ENCODE measurements at places on chromosomes 7 and 10. TPM values are rescaled to one million over a fixed set of nuclear protein-coding genes. Genes with fewer than 3 reads are reported as not detected.

DNA sequence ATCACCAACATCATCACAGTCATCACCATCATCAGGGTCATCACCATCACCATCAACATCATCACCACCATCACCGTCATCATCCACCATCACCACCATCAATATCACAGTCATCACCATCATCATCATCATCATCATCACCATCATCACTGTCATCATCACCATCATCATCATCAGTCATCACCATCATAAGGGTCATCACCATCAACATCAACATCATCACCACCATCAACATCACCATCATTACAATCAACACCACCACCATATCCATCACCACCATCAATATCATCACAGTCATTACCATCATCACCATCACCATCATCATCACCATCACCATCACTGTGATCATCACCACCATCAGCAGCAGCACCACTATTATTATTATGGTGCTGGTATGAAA lies 218.9 kb downstream of the TNS3 start:
- DNase-seq, result no peak

DNA sequence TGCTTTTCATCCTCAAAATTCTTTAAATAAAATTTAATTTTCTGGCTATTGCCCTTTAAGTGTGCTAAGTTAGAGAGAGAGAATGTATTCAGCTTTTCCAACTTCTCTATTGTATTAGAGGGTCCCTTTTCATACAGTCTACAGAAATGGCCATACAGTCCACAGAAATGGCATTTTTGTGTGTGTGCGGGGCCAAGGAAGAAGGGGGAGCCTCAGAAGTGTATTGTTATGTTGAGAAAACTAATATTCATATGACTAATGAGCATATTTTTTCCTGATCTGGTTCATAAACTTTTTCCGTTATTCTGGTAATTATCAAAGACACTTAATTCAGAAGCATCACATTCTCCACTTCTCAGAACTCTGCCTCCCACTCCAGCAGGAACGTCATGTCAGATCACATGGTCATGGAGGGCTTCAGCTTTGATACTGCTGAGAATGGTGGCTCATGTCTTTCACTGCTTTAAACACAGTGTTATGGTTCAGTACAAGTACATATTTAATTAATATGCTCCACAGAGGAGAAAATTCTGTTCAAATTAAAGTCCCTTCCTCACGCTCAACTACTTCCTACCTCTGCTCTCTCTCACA lies 37.1 kb downstream of the ELMO1 start:
- no peak for DNase-seq

DNA sequence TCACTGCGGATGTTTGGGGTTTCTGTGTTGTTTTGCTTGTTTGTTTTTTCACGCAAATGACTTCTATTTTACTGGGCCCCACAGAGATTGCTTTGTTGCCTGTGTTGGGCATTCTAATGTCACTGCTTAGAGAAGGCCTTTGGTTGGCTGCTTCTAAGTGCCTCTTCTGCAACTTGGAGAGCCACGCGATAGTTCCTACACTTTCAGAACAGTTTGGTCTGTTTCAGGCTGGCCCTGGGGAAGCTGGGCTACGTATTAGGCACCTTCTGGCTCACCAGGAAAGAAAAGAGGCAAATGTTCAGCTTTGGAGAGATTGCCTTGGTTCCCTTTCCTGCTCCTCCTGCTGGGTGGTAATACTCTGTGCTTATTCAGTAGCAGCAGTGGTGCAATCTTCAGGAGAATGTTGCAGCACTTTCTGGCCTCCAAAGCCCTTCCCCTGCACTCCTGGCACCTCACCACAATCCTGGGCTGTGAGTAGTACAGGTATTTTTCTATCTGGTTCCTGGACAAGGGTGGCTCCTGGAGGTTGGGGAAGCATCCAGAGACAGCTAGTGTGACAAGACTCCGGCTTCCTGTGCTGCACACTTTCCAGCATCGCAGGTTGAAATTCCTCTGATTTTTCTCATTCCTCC lies 1.2 kb downstream of the ANTXRL start:
- DNase-seq, result no peak

Gene ANKRD7
- total RNA-seq, result 1.4 TPM

Gene SEC31B
- total RNA-seq, result 17.4 TPM

DNA sequence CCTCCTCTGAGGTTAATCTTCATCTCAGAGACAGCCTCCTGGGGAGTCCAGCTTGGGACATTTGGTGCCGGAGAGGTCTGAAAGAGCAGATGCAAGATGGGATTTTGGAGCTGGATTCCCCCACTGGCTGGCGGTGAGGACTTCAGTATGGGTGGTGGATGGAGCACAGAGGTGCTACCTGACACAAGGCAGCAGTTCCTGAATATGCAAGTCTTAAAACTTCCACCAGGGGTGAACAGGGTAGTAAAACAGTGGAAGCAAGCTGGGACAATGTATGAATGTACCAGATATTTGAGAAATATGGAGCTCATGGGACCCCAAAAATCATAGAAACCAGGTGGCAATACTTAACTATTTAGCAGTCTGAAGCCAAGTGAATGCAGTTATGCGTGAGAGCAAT lies 4.8 kb upstream of the TAF3 start:
- no peak for DNase-seq

DNA sequence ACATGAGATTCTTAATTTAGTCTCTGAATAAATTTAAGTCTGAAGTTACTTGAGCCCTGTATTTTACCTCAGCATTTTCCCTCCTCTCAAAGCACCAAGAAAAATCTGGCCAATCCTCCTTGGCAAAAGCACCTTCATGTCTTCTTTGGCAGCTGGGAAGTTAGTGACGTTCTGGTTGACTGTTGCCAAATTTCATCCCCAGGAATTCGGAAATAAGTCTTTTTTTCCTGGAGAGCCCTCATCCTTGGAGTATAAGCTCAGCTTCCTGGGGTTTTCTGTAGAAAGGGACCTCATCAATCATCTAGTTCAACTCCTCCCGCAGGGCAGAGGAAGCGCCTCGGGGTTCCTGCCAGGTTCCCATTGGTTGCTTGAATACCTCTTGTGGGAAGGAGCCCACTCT lies 377.6 kb downstream of the PHTF2 start:
- peak; percentile 87 for DNase-seq

DNA sequence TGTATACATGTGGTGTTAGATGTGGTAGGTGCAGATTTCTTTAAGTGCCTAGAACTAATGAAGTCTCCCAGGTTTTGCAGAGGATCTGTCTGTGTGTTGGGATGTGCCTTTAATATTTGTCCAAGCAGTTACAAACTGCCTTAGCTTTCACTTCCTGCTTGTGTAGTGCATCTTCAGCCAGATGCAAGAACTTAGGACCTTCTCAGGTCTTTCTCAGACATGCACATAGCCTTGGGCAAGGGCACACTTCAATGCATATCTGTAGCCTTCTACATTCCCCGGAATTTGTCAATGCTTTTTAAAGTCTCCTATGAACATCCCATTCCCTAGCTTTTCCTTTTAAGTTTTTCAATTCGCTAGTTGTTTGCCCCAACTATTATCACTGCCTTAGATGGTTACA lies 47.2 kb upstream of the SLC39A12 start:
- DNase-seq, result no peak

DNA sequence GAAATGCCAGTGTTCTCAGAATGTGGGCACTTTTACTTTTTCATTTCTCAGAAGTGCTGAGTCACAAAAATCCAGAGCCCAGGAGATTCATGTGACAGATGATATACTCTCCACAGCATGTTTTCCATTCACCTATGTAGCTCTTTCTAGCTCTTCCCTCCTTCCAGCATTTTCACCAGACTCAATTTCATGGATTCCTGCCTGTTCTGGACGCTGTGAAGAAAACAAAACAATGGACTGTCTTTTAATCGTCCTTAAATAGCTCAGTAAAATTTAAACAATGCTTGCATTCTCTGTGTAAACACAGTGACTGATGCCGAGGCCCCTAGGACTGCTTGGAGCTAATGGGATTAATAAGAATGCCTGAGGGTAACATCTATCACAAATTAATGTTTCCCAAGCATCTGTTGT lies 25.5 kb downstream of the ZNF713 start:
- no peak for DNase-seq

DNA sequence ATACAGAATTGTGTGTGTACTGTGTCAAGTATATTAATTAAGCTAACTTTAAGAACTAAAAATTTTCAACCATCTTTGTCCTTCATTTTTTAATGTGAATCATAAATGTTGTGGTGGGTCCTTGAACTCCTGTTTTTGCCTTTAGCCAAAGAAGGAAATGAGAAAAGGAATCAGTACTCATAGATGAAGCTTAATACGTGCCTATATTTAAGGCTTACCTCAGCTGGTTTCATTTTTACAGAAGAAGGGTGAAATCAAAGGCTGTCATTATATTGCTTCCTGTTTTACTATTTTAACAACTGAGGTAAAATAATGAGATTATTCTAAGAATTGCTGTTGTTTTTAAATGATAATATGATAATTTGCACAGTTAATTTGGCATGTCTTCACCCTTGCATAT lies 6.3 kb upstream of the SNX13 start:
- DNase-seq, result no peak

Gene GNAT3
- total RNA-seq, result not detected

DNA sequence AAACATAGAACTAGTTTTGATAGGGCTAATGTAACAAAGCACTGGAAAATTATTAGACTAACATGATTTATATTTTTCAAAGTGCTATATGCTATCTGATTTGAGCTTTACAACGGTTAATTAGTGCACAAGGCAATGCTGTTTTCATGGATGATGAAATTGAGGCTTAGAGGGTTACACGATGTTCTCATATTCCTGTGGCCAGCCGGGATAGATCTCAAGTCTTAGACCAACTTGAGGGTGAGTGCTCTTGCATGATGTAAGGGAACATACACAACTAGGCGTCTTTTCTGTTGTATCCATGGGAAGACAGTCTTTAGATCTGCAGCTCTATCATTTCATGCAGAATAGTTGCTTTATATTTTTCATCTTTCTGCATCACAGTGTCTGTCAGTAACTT lies 4.1 kb downstream of the PRPF18 start:
- DNase-seq, result no peak

Gene TACR2
- total RNA-seq, result not detected

Gene HOXA4
- total RNA-seq, result 0.57 TPM

GRCh38 chr7:45183711-45184210 lies 26.2 kb downstream of the RAMP3 start:
- DNase-seq, result no peak

GRCh38 chr7:79876848-79877252 lies 257.8 kb upstream of the GNAI1 start:
- DNase-seq, result peak; percentile 66

DNA sequence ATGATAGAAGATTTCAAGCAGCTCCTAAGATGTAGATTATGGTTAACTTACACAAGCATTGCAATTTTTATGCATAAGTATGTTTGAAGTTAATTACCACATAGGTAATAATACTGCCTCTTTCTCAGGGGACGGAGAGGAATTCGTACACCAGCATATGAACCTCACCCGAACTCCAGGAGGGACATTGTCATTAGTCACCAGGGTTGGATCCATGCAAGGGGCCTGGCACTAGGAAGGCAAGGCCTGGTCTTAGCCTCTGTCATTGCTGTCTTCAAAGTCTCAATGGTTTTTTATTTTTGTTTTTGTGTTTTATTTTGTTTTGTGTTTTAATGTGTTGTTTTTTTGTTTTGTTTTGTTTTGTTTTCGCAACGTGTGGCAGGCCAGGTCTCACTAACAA lies 145.6 kb upstream of the PPP2R2D start:
- no peak for DNase-seq

Gene CAMK2G
- 25.8 TPM for total RNA-seq

DNA sequence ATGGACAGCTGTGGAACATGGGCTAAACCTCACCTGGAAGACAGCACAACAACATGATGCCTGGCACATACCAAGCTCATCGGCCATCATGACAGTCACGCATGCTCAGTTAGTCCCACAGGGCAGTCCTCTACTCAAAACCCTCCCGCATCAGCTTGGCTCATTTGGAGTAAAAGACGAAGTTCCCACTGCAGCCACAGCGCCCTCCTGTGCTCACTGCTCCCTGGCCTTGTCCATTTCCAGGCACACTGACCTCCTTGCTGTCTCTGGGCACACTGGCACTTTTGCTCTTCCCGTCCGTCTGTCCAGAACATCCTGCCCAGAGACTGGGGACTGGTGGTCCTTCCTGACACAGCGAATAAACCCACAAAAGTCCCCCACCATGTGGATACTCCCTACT lies 66.2 kb downstream of the LARP4B start:
- no peak for DNase-seq

GRCh38 chr7:6200971-6201370 lies 71.5 kb downstream of the CYTH3 start:
- DNase-seq, result no peak

DNA sequence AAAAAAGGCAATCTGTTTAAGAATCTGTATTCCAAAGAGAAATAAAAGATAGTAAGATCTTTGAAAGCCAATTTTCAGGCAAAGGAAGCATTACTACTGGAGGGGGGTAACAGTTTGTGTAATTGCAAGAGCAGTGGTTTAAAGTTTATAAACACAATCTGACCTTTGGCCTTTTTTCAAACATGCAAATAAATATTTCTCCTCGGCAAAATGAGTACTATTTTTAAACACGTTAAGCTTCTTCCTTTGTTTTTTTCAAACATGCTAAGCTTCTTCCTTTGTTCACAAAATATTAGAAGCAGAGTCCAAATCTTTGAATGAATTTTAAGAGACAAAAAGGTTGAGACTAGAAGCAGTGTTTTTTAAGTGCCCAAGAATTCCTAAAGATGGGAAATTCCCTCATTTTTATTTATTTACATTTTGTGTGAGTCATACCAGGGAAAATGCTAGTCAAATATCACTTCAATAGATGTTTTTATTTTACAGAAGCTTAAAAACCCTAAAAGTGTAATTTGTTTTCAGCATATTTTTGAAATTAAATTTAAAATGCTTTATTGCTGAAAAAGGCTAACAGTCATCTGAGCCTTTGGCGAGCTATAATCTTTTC lies 229.3 kb downstream of the GPR37 start:
- DNase-seq, result no peak

DNA sequence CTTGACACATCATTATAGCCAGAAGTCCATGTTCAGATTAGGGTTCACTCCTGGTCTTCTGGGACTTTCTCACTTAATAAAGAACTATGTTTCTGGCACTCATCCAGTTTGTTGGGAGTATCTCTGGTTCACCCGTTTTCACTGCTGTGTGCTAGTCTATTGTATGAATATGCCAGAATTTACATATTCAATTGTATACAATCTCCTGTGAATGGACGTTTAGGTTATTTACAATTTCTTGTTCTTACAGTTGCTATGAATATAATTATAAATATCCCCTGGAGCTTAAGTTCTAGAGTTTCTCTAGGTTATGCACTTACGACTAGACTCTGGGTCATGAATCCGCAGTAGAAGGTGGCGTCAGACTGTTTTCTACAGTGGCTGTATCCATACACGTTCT lies 20.0 kb upstream of the RBM33 start:
- no peak for DNase-seq

DNA sequence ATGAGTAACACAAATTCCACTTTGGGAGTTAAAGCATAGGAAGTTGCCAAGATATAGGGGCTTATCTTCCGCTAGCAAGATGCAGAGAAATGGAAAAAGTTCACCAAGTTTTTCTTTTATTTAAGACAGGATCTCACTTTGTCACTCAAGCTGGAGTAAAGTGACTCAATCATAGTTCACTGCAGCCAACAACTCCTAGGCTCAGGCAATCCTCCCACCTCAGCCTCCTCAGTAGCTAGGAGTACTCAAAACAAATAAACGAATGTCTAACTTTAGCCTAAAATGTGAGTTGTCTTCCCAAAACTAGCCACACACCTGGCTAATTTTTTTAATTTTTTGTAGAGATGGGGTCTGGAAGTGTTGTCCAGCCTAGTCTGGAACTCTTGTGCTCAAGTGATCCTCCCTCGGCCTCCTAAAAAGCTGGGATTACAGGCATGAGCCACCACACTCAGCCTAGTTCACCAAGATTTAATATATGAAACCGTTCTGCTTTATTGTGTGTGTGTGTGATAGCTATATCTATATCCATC lies 9.9 kb downstream of the VIM start:
- peak; percentile 60 for DNase-seq
